ENCODE measurements at places on chromosomes 2 and 18.

DNA sequence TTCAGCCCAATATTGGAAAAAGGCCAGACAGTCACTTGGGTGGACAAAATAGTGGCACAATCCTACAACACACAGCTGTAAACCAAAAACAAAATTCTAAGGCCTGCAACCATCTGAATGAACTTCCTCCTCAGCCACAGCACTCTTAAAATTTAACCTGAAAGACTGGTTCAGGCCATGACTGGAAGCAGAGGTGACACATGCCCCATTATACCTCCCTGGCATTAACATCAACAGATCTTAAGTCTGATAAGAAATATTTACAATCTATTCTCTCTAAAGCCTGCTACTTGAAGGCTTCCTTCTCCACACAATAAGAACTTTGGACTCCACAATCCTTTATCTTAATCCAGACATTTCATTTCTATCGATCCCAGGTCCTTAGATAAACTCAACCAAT, 192.4 kb upstream of the LRP1B start:
- no peak for DNase-seq

DNA sequence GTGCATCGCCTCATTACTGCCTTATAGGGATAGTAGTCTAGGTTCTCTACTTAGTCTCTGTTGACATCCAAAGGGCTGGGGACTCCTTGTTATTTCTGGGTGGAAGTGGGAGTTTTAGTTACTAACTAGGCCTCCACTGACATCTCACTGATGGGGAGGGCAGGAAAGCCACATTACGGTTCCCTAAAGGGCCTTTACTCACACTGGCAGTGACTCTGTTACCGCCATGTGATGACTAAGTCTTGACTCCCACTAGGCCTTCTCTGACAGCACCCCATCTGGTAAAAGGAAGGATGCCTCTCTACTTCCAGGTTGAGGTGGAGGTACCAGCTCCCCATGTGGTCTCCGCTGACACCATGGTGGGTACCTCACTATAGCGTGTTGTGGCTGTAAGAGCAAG, 14.0 kb upstream of the BCL2L11 start:
- no peak for DNase-seq

- no peak for DNase-seq
Observed at GRCh38 chr2:37342591-37343220, 1.7 kb upstream of the QPCT start.

DNA sequence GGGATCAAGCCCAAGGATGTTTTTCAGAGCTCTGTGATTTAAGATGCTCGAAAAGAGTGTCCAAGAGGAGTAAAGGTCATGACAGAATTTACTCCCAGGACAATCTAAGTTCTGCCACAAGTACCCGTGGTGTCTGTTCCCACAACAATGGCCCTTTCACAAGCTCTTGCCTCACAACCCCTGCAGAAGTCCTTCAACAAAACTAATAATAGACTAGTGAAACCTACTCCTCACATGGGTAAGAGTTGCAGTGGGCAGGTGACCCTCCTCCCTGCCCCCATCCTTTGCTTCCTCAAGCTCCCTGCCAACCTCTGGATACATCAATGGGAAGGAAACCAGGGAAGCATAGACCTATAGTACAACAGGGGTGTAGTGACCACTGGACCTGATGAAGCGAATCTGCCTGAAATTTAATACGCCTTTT, 34.9 kb downstream of the PTCD3 start:
- no peak for DNase-seq

- DNase-seq, result no peak
Observed at GRCh38 chr2:58871469-58872142, 630.5 kb upstream of the FANCL start.

DNA sequence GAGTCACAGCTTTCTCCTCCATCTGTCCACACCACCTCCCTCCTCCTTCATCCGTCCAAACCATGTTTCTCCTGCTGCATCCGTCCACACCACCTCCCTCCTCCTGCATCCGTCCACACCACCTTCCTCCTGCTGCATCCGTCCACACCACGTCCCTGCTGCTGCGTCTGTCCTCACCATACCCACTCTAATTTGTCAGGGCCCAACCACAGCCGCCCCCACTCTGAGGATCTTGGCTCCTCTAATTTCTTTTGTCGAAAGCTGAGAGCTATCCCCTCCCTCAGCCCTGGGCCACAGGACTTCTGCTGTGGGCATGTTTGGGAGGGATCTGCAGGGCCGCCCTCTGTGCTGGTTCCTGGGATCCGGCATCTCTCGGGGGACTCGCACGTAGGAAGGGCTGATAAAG, 67.4 kb downstream of the TPO start:
- DNase-seq, result no peak

DNA sequence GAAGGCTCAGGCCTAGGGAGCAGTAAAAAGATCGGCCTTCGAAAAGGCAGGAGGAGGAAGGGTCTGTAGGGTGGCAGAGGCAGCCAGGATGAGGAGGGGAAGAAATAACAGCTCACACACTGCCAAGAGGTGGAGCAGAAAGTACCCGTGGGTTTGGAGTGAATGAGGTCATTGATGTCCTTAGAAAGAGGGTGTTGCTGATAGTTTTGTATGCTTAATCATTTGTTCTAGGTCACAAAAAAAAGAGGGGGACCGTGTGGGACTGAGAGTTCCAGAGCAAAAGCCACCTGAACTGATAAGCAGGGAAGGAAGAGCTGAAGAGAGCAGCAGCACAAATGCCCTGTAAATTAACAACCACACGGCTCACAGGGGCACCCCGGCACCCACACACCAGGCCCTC, 140.4 kb downstream of the FAM161A start:
- DNase-seq, result no peak

Measured in hepatic stellate cell (primary cell).